ENCODE measurements at places on chromosomes 5 and 9.

- no peak for DNase-seq
Observed at GRCh38 chr9:90956026-90956810, 154.6 kb downstream of the SYK start.

- DNase-seq = peak; percentile 72
Observed at GRCh38 chr5:141849415-141850243, 28.6 kb downstream of the PCDH1 start.

- DNase-seq = no peak
Observed at GRCh38 chr9:81410201-81410600, 279.1 kb downstream of the TLE1 start.

DNA sequence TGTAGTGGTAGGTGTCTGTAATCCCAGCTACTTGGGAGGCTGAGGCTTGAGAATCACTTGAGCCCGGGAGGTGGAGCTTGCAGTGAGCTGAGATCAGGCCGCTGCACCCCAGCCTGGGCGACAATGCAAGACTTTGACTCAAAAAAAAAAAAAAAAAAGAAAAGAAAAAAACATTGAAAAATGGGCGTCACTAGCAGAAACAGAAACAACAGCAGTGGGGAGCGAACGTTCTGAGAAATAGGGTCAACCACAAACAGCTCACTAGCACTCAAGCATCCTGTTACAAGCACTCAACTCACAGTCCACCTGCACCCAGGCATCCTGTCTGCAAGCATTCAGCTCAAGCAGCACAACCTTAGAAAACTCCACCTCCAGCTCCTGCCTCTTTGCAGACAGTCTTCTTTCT is 17.2 kb downstream of the TRIM14 start:
- peak; percentile 73 for DNase-seq

DNA sequence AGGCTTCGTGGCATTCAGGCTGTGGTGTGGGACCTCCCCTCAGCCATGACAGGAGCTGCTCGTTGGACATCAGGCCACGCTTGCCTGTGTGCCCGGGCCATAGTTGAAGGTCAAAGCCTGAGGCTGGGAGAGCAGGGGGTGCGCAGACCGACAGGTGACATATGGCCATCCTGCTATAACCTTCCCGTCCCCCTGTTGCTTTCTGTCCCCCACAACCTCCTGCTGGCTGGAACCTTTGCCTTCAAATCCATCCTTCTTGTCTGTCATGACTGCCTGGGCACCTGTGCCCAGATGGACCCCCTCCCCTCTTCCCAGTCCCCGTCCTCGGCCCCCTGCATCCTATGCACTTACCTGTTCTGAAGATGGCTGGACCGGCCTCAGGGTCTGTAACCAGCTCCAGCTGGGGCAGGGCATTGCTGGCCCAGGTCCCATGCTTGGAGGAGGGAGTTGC is 83.2 kb downstream of the WNK2 start:
- no peak for DNase-seq

- DNase-seq = no peak
Observed at GRCh38 chr9:69237702-69238295, 63.7 kb downstream of the TJP2 start.
